LoVo (cell line): ENCODE measurements at places on chromosomes 6 and 20.

DNA sequence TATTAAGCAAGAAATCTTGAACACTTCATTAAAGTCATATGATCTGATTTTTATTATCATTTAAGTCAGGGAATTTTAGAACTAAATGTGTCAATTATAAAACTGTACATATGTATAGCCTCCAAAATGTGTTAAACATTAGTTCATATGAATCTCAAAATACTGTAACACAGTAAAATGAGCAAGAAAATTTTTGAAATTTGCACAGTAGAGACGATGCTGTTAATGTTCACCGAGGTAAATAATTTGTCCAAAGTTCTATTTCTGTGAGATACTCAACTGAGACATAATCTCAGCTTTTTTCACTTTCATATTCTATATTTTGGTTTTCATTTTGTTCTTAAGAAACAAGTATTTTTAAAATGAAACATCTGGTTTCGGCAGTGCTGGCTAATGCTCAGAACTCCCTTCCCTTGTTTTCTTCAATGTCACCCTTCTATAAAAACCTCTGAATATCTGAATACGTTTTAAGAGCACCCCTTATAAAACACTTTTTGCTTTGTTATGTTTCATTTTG, 353.1 kb downstream of the LAMA2 start:
- no peak for DNase-seq

DNA sequence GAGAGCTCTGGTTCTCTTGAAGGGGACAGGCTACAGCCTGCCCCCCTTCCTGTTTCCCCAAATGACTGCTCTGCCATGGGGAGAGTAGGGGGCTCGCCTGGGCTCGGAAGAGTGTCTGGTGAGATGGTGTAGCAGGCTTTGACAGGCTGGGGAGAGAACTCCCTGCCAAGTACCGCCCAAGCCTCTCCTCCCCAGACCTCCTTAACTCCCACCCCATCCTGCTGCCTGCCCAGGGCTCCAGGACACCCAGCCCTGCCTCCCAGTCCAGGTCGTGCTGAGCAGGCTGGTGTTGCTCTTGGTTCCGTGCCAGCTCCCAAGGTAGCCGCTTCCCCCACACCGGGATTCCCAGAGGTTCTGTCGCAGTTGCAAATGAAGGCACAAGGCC, 9.8 kb downstream of the VEGFA start:
- no peak for DNase-seq

- no peak for DNase-seq
Observed at GRCh38 chr20:57856658-57857057, 146.8 kb upstream of the PMEPA1 start.

DNA sequence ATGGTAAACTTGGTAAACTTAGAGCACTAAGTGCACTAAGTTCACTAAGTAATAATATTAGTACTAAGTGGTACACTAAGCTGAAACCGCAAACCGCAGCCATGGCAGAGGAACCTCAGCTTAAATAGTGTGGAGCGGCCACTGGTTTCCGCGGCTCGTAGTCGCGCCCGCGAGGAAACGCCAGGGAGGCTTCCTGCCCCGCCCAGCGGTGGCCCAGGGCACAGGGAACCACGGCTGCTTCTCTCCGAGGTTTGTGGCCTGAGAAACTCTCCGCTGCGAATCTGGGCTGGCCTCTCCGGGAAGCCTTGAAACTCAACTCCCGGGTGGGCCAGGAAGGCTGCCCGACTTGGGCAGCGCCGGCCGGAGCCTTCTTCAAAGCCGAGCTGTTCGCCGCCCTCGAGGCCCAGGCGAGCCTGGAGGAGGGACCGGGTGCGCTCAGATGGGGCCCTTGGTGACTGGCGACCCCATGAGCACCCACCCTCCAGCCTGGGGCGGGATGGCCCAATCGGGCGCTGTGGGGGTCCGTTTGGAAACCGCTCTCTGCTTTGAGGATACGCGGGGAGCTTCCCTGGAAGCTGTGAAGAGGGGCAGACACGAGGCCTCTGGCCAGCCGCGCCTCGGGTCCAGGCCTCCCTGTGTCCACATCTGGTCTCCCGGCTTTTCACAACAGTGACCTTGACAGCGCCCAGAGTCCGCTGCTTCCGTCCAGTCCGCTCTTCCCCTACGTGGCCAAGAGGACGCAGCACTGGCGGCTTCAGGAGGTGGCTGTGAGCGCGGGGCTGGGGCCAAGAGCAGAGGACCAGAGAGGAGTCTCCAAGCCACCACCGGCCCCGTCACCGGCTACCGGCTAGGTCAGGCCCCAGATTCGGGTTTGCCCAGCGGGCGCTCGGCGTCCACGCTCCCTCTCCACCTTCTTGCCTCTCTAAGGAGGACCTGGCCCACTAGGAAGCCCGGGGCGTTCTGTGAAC, 25.4 kb upstream of the HLA-E start:
- DNase-seq = no peak

DNA sequence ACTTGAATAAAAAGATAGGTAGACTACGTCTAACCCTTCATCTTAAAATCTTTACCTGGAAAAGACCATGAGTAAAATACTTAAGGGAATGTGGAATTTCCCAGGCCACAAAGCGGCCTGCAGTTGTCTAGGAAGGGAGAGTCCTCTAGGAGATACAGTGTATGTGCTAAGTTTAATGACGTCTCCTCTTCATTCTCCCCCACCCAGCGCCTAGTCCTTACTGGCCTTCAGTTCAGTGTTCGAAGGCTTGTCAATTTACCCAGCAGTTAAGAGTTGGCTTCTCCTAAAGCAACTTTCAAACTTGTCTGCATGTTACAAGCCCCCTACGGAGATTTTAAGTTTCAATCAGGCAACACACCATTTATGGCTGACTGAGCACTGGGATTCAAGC, 35.2 kb downstream of the HFE start:
- DNase-seq = no peak

- DNase-seq = no peak
Observed at GRCh38 chr6:163940705-163941623, 526.4 kb downstream of the QKI start.

DNA sequence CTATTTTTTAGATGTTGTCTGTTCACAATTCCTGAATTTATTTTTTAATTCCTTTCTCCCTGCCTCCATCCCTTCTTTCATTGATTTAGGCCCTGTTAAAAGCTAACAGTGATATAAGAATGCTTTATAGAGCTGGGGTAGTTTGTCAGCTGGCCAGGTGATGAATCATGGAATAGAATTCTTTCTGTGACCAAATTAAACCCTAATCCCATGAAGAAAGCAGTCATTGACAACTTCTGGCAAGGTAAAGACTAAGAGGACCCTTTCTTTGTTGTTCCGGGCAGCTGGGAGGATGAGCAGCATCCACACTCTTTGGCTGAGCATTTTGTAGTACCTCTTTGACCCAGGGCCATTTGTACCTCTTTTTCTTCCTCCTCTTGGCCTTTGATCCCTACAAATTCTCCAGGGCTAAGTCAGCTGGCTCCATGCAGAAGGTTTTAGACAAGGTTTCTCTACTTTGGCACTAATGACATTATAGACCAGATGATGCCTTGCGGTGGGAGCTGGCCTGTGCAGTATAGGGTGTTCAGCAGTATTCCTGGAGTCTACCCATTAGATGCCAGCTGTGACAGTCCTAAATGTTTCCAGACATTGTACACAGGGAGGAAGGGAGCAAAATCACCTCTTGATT, 102.9 kb downstream of the SLX4IP start:
- DNase-seq = peak; percentile 34

GRCh38 chr20:60139663-60140446, 181.6 kb downstream of the CDH26 start:
- no peak for DNase-seq

- no peak for DNase-seq
Observed at GRCh38 chr6:159301810-159302593, 132.8 kb downstream of the FNDC1 start.

DNA sequence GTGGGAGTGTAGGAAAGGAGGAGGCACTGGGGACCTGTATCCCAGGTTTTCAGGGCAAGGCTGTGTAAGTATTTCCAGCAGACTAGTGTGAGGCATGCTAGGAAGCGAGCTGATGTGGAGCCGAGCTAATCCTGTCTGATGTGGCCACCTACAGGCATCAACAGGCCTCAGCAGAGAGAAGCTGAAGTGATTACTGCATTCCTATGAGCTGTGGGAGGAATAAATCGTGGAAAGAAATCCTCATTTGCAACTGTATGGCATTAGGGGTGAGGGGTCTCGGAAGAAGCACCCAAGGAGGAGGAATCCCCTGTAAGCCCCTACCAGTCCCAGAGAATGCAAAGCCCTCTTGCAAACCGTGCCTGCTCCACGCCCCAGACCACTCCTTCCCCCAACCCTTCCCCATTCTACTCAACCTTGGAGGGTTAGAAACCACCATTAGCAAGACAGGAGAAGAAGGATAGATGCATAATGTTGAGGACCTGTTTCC, 41.6 kb downstream of the C6orf15 start:
- DNase-seq = no peak

DNA sequence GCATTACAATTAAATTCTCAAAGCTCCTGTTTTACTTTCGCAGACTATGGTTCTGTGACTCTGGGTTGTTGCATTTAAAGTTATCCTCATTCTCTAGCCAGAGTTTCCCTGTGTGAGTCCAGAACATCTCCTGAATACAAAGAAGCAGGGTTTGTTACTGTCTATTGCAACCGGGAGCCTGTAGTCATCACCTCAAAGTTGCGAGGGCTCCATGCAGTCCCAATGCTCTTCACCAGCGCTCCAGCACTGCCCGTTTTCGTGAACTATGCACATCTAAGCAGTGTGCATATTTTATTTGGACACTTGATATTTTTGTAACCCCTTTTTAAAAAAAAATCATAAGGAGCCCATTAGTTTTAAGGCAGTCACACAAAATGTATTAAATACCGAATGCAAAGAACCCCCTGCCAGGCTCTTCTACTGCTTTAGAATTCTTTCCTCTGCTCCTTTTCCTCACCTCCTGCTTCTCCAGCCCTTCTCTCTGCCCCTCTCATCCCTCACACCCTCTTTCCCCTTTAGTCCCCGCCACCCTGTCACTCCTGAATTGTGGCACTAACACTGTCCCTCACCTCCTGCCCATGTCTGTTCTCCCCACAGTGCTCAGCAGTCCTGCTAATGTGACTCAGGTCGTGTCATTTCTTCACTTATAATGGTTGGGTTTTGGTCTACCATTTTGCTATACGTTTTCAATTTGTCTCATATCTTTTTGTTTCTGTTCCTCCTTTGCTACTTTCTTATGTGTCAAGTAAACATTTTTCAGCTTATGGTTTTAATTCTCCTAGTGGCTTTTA, 1.1 kb upstream of the HLA-C start:
- DNase-seq = no peak

GRCh38 chr6:83574783-83575182, 62.4 kb downstream of the PRSS35 start:
- no peak for DNase-seq

GRCh38 chr6:105890521-105891244, 195.5 kb upstream of the PRDM1 start:
- peak; percentile 33 for DNase-seq

- no peak for DNase-seq
Observed at GRCh38 chr6:33587529-33587928, 7.5 kb upstream of the BAK1 start.

GRCh38 chr6:150514806-150515380, 84.8 kb upstream of the PLEKHG1 start:
- no peak for DNase-seq

DNA sequence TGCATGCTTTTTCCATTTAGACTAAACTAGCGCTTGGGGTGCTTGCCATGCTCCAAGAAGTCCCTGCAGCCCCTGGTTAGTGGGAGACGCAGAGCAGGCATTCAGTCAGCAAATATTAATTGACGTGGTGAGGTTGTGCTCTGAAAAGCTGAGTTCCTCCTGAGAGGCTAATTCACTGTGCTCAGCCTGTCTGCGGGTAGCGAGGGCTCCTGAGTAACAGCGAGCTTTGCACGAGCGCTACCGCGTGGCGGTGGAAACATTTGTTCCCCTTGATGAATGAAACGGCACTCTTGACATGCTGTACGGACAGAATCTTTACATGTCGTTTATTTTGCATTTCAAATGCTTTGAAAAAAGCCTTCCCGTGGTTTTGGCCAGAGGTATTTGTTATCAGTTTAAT, 170.6 kb upstream of the AGPAT4 start:
- no peak for DNase-seq

GRCh38 chr6:28002161-28002560, 45.1 kb downstream of the OR2B6 start:
- DNase-seq = no peak

- no peak for DNase-seq
Observed at GRCh38 chr6:28953585-28954258, 29.9 kb upstream of the TRIM27 start.

- no peak for DNase-seq
Observed at GRCh38 chr6:29507319-29507718, 19.6 kb upstream of the MAS1L start.

DNA sequence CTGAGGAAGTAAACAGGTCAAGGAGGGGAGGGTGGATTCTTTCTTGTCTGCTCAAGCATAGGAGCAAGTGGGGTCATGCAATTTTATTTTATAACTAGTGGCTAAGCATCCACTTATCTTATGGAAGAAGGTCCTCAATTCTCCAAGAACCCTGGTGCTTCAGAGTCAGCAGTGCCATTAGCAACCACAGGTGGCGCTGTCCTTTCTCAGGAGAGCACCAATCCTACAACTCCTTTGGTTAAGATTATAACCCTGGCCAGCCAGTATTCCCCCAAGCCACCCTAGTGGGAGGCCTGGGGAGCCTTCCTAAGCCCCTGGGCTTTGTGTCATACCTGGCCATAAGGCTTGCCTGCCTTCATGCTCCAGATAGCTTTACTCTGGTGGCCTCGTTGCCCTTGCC, 60.7 kb downstream of the PCSK2 start:
- DNase-seq = no peak

DNA sequence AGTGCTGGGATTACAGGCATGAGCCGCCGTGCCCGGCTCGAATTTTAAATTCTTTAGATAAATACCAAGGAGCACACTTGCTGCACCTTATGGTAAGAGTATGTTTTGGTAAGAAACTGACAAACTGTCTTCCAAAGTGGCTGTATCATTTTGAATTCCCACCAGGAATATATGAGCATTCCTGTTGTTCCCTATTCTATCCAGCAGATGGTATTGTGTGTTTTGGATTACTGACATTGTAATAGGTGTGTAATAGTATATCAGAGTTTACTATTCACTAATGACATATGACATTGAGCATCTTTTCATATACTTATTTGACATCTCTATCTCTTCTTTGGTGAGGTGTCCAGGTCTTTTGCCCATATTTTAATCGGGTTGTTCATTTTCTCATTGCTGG, 40.5 kb downstream of the TGM6 start:
- DNase-seq = peak; percentile 8

GRCh38 chr6:90701146-90701781, 114.4 kb upstream of the MAP3K7 start:
- DNase-seq = peak; percentile 36

DNA sequence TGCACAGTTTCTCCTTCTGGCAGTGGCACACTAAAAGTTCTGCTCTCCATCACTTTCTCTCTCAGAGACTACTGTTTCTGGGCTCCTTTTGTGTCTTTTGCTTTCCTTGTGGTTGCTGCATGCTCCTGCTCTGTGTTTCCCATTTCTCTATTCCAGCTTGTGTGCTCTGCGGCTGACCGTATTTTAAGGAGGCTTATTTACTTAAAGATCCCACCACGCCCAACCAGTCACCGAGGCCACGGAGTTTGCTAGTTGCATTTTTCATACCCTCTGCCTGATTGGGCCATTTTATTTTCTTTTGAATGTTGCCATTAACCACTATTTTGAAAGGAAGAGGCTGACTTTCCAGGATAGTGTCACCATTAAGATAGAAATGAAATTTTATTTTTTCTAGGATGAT, 626.4 kb upstream of the MMS22L start:
- DNase-seq = no peak
